NCI-H524 treated with DMSO at 0.1 percent for 48 hours (cell line): ENCODE measurements at places on chromosomes 13 and 19.

- DNase-seq, result no peak
These were observed 119.3 kb downstream of the COL4A1 start for GRCh38 chr13:110187641-110188161.

DNA sequence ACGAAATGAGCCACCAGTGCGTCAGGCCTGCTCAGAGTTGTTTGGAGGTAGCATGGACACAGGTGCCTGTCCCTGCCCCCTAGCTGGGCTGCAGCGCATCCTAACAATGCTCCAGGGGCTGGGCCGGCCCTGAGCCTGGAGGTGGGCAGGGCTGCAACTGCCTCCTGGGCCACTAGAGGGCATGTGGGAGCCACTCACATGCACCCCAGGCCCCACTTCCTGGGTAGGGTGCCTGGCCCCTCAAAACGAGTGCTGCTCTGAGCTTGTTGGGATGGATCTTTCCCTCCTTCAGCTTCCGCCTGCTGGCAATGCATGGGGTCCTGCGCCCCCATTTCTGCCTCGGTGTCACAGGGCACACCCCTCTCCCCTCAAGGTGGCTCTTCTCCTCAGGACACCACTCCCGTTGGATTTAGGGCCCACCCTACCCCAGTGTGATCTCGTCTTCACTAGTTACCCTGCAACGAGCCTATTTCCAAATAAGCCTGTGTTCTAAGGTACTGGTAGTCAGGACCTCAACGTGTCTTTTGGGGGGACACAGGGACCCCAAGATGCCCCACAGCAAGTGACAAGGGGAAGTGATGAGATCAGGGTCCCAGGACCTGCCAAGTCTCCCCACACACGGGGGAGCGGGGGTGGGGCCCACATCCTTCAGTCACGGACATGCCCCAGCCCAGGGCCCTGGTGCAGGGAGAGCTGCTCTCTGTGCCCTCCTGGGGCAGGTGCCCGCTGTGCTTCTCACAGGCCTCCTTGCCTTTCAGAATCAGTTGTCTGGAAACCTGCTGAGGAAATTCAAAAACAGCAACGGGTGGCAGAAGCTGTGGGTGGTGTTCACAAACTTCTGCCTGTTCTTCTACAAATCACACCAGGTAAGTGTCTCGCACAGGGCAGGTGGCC is 131.3 kb downstream of the STK24 start:
- DNase-seq, result no peak

DNA sequence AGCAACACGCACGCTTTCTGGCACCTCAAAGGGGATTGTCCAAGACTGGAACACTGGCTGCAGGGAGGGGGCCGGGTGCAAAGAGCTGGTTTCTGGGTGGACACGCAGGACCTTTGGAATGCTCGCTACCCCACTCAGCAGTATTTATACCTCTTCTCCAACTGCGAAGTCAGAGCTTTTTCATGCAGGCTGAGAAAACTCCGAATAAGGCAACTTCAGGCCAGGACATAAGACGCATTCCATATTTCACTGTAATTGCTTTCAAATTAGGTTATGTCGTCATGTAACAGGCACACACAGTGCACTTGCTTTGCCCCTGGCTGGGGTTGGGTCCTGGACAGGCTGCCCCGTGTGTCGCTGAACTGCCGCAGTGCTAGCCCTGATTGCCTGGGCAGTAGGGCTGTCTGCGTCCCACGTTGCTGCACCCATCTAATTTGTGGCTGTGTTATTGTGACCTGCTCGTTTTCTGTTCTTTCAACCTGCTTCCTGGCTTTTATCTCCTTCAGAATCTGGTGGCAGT is 44.5 kb downstream of the ACTN4 start:
- no peak for DNase-seq

GRCh38 chr19:16076154-16076957 is at the start of gene TPM4:
TSS of gene TPM4 (plus strand) at chr19:16076495. CDS start at chr19:16076566, 71 bp downstream.
- no peak for DNase-seq

- DNase-seq, result peak; percentile 81
These were observed 38.1 kb downstream of the RUBCNL start for GRCh38 chr13:46348961-46349360.

DNA sequence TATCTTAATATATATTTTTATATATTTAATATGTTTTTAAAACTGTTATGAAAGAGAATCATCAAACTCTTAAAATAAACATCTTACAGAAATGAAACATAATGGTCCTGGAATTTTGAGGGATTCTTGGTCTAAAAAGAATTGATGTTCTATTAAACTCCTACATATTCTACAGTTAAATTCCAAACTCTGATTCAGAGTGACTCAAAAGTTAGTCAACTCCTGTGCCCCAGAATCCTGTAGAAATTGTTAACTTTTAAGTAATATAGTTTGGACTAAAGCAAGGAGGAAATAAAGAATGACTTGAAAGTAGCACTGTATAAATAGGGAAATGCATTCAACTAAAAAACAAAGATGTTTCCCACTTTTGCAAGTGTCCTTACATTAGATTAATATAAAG is 47.7 kb downstream of the FNDC3A start:
- DNase-seq, result no peak

- no peak for DNase-seq
These were observed 76.6 kb downstream of the B3GLCT start for GRCh38 chr13:31276421-31276820.

DNA sequence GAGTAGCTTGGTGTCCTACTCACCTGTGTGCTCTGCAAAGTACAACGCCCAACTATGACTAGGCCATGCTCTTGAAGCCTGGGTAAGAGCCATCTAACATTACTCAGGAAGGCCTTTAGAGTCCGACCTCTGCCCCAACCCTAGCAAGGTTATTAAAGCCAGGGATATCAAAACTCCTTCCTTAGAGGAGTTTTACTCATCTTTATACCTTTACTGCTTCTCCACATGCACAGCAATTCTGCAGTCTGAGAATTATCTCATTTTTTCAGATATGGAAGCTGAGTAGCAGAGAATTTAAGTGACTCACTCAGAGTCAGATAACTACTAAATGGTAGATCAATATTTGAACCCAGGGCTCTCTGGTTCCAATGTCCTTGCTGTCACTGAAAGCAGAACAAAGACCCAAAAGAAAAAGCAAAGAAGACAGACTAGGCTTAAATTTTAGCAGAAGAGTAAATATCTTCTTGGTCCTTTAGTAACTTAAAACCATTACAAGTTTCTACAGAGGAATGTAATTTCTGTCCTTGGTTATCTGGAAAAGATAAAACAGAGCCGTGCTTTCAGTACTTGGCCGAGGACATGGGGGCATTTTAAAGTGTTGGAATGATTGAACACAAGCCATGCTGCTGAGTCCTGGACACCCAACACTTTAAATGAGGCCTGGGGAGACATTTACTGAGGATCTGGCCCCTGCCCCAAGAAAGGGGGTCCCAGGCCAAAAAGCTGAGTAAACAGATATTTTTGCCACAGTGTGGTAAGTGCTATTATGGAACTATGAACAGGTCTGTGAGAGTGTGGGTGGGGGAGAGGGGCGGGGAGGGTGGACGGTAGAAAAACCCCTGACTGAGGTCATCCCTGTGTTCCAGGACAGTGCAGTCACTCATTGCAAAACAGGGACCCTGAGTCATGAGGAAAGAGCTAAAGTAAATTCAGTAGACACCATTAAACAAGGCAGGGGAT is 18.4 kb upstream of the KPNA3 start:
- no peak for DNase-seq

- peak; percentile 89 for DNase-seq
These were observed 306.6 kb downstream of the ATP8A2 start for GRCh38 chr13:25678398-25678797.

- no peak for DNase-seq
These were observed 435.8 kb upstream of the KLF12 start for GRCh38 chr13:74570046-74570445.
